NCI-H2029 treated with DMSO at 0.1 percent for 48 hours (cell line): ENCODE measurements at places on chromosomes 5 and 9.

DNA sequence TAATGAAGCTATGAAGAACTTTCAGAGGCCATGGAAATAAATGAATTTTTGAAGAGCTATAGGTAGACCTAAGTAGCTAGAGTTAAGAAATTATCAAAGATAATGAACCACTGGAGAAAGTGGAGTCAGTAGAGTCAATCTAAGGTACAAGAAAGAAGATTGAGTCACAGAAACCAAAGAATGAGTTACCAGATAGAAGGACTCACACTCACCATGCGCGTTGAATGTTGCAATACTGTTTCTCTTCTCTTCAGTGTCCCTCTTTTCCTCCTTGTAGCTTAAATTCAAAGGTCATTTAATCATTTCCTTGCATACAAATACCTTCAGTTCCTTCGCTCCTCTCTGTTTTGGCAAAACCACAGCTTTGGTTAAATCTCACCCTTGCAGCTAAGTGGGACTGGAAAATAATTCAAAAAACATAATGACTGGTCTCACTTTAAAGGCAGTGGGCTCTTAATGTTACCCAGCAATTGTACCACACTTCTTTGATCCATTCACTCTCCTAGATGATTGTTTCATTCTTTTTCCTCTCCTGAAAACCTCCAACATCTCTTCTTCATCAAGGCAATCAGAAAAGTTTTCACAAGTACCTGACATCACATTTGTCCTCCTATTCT, 58.3 kb downstream of the NIPBL start:
- no peak for DNase-seq

DNA sequence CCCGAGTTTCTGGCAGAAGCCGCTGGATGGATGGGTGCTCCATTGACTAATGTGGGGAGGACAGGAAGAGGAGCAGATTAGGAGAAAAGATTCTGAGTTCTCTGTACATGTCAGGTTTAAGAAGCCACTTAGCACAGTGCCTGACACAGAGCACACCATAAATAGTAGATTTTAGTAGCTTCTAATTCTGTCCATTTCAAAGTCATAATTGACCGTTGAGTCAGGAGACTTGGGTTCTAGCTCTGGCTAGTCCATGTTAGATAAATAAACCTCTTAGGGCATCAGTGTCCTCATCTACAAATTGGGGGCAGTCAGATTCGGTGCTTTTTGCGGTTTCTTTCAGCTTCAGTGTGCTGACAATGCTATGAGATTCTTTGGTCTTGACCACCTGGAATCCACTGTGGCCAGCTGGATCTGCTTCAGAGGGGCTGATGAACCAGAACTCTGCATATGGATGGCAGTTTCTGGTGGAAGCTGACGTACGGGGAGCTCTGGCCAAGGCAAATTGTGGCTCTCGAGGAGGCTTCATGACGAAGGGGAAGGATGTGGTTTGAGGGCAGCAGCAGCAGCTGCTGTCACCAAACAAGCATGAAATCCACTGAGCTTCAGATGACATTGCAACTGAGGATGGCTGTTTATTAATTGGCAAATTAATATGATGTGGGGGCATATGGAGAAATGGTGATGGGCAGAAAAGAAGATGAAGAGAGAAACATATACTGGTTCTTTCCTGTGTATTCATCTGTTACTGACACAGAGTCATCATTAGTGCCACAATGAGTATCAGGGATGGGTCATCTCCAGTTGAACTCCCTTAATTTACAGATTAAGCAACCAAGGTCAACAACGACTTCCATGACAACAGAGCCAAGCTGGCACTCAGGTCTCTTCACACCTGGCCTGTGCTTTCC, 134.4 kb downstream of the AOPEP start:
- peak; percentile 93 for DNase-seq

- DNase-seq = no peak
Observed at GRCh38 chr9:123763910-123764588, 165.9 kb downstream of the DENND1A start.

DNA sequence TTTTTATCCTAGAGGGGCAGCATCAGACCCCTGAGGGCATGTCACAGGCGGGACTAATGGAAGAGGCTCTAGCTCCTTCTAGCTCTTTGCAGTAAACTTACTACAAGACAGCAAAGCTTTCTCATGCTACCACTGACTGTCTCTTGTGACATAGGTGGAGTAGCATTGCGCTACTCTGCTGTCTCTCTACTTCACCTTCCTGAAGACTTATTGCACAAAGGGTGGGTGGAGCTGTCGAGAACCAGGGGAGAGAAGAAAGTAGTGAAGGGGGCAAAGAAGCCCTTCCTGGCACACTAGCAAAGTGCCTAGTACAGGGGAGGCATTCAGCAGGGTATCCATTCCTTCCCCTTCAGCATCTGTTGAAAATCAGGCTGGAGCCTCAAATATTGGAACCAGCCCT, 36.1 kb upstream of the NEK6 start:
- no peak for DNase-seq

DNA sequence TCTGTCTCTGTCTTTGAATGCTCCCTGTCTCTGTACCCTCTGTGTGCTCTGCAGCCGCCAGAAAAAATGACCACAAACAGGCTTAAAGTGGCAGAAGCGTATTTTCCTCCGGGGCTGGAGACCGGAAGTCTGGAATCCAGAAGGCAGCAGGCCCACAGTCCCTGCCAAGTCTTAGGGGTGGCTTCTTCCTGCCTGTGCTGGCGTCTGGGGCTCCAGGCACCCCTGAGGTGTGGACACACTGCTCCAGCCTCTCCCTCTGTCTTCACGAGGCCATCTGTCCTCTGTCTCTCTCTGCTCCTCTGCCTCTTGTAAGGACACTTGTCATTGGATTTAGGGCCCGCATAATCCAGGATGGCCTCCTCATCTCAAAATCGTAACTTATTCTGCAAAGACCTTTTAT, 298.4 kb upstream of the IRX4 start:
- no peak for DNase-seq
